ENCODE measurements at places on chromosomes 2 and 18.

GRCh38 chr2:180618570-180618969, 361.8 kb upstream of the UBE2E3 start:
- DNase-seq, result no peak

DNA sequence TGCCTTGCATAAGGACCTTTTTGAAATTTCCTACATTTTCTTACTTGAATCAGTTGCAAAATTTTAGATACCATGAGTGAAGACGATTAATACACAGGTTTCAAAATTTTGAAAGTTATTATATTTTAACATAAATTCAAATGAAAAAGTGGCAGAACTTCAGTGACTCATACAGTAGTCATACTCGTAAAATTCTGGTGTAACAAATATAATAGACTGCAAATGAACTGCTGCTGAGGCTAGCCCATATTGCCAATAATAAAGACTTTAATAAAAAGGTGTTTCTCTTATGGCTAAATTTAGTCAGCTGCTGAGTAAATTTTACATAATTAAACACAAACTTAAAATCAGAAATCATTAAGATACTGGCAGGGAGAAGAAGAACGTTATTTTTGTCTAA, 36.9 kb downstream of the MSH6 start:
- DNase-seq, result no peak

DNA sequence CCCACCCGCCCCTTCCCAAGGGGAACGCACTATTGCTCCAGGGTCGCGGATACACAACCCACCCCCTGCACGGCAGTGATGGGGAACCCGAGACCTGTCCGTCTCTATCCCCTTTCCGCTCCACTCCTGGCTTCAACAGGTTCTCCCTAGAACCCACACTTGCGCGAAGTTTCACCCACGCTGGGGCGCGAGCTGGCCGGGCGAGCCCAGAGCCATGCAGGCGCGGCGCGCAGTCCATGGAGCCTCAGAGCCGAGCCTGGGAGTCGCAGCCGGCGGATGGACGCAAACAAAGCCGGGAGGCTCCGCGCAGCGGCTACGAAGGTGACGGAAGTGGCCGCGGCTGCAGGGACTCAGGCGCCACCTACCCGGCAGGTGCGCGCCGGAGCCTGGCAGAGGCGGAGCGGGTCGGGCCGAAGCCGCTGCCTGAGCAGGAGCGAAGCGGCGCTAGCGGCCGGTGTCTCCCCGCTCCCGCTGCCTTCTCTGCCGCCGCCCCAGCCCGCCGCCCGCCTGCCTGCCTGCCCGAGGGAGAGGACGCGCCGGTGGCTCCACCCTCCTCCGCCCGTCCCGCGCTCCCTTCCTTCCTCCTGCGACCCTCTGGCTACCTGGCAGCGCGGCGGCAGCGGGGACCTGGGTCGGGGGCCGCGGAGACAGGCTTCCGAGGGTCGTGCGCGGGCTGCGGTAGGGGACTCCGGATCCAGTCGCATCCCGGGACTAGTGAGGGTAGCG, 14.0 kb downstream of the ALPG start:
- peak; percentile 51 for DNase-seq

DNA sequence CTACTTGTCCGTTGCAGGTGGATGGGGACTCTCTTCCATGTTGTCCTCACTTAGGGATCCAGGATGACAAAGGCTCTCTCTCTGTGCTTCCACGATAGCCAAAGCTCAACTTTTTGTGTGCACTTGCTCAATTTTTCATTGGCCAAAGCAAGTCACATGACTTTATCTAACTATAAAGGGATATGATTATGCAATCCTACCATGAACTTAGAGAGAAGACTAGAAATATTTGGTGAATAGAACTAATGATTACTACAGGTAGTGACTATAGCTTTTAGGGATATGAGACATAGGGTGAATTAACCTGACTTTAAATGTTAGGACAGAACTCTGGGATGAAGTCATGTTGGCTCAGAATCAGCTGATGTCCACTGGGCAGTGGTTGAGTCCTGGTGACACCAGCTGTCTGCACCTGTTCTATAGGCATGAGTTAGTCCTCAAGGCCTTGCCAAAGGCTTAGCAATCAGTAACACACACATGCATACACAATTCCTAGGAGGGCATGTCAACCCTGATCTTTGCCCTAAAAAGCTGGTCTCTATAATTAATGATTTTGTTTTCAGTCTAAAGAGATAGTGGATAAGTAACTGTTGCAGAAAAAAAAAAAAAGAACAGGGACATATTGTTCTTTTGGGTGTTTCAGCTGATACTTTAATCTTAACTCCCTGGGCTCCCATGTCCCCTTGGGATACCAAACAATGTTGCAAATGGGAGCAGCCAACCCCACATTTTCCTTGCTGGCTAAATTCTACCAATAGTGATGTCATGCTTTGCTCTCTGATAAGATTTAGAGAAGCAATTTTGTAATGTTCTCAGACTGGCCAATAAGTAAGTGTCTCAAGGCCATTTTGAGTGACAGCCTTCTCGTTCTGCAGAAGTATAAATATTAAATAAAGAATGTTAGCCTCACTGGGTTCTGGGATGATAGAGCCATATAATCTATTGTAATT, 12.5 kb upstream of the HK2 start:
- no peak for DNase-seq

GRCh38 chr2:175441181-175441761, 259.8 kb upstream of the ATP5MC3 start:
- no peak for DNase-seq

GRCh38 chr2:84613082-84613481, 96.8 kb downstream of the DNAH6 start:
- no peak for DNase-seq

- no peak for DNase-seq
Measured at GRCh38 chr2:224173210-224173609, 134.1 kb upstream of the SERPINE2 start.

DNA sequence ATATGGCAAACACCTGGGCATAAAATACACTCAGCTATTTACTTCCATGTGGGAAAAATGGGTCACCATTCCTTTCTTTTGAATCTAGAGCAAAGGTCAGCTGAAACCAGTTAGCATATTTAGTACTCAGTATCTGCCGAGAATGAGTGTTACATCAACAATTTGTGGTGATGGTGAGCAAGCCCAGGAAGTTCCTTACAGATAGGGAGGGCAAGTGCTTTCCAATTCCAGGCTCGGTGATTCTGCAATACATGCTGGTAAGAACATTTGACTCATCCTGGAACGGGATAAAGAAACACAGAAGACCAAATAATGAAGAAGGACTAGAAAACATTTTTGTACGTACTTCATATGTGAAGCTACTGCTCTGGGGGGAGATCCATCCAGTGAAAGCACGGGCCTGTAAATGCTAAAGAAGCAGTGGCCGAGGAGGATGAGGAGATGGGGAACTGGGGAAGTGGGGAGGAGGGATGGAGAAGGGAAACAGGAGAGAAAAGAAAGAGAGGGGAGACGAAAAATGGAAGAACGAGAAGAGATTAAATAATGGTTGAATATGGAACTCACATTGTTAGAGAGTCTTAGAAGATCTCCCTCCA, 251.9 kb downstream of the TTC32 start:
- no peak for DNase-seq

DNA sequence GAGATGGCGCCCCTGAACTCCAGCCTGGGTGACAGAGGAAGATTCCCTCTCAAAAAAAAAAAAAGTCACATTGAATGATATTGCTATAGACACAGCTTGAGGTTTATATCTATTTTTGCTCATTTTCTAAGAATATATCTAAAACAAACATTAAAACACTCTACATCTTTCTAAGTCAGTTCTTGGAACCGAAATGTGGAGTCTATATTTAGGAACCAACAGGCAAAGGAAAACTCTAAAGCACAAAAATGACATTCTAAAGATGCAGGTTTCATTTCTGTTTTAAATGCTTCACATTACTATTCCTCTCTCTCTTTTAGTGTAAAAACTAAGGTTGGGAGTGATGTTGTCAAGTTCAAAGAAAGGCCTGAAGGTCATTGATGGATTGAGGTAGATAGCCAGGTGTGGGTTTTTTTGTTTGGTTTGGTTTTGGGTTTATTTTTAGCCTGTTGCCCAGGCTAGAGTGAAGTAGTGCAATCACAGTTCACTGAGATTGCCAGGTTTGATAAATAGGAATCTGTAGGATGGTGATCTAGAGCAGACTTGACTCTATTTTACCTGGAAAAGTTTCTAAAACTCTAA, 194.0 kb upstream of the RBBP8 start:
- no peak for DNase-seq

DNA sequence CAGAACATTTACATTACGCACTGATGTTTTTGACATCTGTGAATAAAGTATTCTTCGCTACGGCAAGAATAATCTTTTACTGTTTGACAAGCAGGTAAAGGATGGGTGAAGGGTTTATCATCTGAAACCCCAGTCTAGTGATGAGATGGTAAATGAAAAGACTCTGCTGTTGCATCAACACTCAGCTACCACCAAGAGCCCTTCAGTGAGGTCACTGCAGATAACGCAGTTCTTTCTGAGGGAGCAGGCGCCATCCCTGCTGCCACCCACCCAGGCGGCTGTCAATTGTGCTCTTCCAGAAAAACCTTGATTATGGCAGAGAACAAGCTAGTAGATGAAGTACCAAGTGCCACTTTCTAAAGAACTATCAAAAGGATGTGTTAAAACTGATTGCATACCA, 58.7 kb downstream of the ABCG8 start:
- DNase-seq, result no peak

DNA sequence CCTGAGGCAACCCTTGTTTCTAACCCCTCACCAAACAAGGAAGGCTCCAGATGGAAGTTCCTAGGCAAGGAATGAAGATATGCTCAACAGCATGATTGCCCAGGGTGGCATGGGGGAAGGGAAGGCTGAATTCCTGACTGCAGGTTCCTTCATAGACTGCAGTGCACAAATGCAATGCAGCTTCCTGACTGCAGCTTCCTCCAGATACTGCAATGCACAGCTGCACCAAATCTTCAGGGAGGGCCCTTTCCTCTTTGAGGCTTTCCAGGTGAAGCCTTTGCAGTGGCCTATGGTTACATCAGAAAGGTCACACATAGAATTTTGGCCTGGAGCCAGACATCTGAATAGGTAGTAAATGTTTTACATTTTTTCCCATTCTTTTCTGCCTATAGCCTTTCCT, 58.8 kb upstream of the DYNAP start:
- no peak for DNase-seq

GRCh38 chr2:142754182-142754581, 123.3 kb upstream of the KYNU start:
- DNase-seq, result no peak
